ENCODE measurements at places on chromosomes 4 and X. TPM values are rescaled to one million over a fixed set of nuclear protein-coding genes. Genes with fewer than 3 reads are reported as not detected.

The GCNA gene
- polyA plus RNA-seq, result 0.61 TPM

The H2BW2 gene
- polyA plus RNA-seq, result not detected

The ZFP42 gene
- not detected for polyA plus RNA-seq

The HMX1 gene
- not detected for polyA plus RNA-seq

The RBMXL3 gene
- polyA plus RNA-seq, result not detected

The SAT1 gene
- 296 TPM for polyA plus RNA-seq

The PDGFRA gene
- 0.20 TPM for polyA plus RNA-seq

GRCh38 chrX:54825716-54826438 is 18.3 kb downstream of the MAGED2 start:
- DNase-seq, result peak; percentile 65

DNA sequence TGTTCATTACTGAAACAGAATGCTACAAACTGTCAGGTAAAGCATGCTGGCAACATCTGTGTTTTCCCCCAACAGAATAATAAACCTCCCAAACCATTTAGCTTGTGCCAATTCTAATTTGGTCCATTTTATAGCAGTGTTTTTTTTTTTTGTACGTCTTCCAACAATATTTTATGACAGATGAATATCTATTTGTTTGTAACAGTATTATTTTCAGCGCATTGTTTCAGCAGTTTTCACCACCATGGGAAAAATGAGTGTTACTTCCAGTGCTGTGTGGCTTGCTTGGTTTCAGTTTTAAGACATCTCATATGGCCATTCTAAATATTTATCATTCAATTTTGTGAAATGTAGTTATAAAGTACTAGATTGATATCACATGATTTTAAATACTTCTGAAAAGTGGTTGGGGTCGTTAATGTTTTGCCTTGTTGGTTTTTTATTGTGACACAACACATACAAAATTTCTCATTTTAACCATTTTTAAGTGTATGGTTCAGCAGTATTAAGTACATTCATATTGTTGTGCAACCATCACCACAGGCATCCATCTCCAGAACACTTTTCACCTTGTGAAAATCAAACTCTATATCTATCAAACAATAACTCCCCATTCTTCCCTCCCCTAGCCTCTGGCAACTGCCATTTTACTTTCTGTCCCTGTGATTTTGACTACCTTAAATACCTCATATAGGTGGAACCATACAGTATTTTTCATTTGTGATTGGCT is 25.6 kb upstream of the TBC1D19 start:
- DNase-seq, result no peak

GRCh38 chr4:6452897-6453687 is 19.3 kb downstream of the PPP2R2C start:
- no peak for DNase-seq

GRCh38 chr4:159358226-159358625 is 255.3 kb downstream of the RAPGEF2 start:
- peak; percentile 35 for DNase-seq

GRCh38 chrX:29834764-29835163 is 380.6 kb upstream of the MAGEB2 start:
- DNase-seq, result no peak

DNA sequence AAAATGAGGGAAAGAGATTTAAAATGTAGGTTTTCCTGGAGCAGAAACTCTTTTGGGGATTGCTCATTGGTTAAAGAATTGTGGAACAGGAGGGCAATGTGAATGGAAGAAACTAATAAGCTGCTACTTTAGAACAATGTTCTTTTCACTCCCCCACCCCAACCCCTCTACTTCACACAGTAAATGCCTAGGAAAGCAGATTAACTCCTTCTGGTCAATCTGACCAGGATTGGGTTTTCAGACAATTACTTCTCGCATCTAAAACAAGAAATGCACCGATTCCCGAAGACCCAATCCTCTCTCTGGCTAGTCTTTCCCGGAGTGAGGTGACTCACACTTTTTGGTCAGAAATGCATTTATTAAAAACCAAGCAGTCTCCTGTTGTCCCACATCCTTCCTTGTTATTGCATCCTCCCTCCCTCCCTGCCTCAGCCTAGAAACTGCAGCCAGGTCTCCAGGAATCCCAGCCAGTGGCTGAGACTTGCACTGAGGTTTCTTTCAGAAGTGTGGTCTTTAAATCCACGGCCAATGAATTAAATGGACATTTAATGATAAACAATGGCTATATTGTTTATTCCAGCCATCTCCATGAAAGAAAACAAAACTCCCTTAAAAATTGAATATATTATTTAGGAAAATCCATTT is 21.4 kb downstream of the MFAP3L start:
- DNase-seq, result peak; percentile 18

DNA sequence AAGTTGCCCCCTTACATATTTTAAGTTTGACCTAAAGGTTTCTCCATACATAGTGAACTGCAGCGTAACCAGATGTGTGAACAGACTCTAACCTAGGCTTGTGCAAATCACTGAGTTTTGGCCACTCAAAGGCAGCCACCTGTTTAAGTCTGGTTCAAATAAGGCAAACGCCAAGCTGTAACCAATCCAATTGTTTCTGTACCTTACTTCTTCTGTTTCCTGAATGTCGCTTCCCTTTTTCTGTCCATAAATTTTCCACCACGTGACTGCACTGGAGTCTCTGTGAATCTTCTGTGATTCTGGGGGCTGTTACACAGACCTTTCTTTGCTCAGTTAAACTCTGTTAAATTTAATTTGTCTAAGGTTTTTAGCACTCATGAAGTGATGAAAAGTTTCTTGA is 618.8 kb downstream of the GLUD2 start:
- no peak for DNase-seq

GRCh38 chr4:150033901-150034300 is 44.3 kb upstream of the DCLK2 start:
- DNase-seq, result peak; percentile 25

- no peak for DNase-seq
Observed at GRCh38 chrX:16804923-16805464, 18.7 kb downstream of the TXLNG start.

GRCh38 chr4:62711575-62711974 is 1511.4 kb downstream of the ADGRL3 start:
- DNase-seq, result no peak

GRCh38 chr4:135191596-135191995 is 990.0 kb upstream of the PABPC4L start:
- DNase-seq, result no peak

DNA sequence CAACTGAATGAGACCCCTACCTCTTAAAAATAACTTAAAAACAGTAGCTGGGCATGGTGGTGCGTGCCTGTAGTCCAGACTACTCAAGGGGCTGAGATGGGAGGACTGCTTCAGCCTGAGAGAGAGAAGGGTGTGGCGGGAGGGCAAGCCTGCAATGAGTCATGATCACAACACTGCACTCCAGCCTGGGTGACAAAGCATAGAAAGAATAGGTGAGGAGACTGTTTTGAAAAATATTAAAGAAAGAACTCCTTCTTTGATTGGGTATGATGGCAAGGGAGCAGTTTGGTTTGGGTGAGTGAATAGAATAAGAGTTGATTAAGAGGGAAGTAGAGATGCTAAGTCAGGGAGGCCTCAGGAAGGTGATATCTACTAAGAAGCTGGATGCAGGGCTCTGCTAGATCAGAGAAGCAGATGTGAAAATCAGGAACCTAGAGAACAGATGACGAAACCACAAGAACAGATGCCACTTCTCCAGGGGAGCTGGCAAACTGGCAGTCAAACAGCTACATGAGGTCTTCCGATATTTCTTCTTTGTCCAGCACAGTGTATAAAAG is 318.6 kb downstream of the OPHN1 start:
- DNase-seq, result peak; percentile 69
